ENCODE measurements at places on chromosomes 1 and 21.

DNA sequence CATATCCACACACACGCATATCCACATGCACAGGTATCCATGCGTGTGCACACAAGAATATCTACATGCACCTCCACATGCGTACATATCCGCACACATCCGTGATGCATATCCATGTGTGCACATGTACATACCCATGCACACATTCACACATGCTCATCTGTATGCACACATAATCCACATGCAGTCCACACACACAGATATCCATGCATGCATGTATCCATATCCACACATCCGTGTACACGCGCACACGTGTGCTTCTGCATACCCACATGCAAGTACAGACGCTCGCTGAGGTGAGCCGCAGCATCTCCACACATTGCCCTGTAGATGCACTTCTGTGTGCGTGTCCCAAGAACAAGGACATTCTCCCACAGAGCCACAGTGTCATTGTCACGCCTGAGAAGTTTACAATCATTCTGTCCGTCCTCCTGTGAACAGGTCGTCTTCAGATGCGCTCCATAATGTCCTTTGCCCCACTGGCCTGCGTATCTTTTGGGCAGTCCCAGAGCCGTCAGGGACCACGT lies 43.4 kb downstream of the COL18A1 start:
- no peak for DNase-seq

- peak; percentile 92 for DNase-seq
These were observed 228.2 kb upstream of the USP24 start for GRCh38 chr1:55443175-55443915.

- DNase-seq, result no peak
These were observed 336.0 kb upstream of the NFIA start for GRCh38 chr1:60746278-60746791.

DNA sequence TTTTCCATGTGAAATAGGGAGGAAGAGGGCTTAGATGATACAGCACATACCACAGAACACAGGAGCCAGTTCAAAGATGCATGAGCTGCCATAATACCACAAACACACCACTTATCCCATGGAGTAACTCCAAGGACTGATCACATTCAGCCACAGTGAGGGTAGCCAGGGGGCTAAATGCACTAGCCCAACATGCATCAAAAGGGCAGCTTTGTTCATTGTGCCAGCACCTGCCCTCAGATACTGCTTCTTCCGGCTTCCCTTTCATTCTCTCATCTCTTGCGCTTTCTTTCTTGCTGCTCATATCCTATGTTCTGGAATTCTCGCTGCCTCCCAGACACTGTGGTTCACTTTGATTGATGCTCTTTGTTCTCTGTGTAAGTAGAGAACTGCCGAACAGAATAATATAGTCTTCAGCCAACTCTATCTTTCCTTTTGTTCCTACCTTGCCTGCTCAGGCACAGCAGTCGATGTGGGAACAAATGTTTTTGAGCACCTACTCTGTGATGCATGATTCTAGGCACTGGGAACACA lies 50.0 kb upstream of the SYT6 start:
- DNase-seq, result no peak

- peak; percentile 17 for DNase-seq
These were observed 160.4 kb upstream of the SYT6 start for GRCh38 chr1:114314098-114314497.

GRCh38 chr1:12245116-12245515 lies 15.3 kb downstream of the VPS13D start:
- DNase-seq, result no peak

- DNase-seq, result no peak
These were observed 41.4 kb upstream of the GOLT1A start for GRCh38 chr1:204255225-204255624.

GRCh38 chr1:168170564-168171508 lies 7.9 kb upstream of the TIPRL start:
- DNase-seq, result no peak

- DNase-seq, result no peak
These were observed 212.5 kb downstream of the FGGY start for GRCh38 chr1:59509341-59509875.

GRCh38 chr1:51564124-51564523 lies 45.1 kb upstream of the EPS15 start:
- no peak for DNase-seq

DNA sequence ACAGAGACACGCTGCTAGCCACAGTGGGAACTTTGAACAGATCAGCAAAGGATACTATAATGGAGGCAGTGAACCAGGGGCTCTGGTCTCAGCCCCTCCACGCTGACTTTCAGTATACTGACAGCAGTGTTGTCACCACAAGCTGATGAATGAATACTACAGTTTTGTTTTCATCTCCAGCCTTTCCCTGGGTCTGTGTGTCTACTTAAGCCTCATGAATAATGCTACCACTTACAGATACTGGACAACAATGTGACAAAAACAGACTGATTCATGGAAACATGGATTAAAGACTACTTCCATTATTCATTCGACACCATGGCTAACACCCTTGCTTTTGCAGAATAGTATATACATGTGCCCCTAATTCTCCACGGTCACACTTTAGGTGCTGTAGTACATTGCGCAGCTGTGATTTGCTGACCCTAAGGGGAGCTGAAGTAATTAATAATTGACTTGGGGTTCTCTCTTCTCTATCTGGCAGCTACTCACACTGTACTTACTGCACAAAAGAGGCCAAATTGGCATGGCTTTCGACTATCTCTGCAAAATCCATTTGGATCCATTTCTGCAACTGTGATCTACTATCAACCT lies 203.2 kb upstream of the LYPLAL1 start:
- DNase-seq, result no peak
